CD4-positive, alpha-beta T cell (primary cell): ENCODE measurements at places on chromosomes 2 and 18.

DNA sequence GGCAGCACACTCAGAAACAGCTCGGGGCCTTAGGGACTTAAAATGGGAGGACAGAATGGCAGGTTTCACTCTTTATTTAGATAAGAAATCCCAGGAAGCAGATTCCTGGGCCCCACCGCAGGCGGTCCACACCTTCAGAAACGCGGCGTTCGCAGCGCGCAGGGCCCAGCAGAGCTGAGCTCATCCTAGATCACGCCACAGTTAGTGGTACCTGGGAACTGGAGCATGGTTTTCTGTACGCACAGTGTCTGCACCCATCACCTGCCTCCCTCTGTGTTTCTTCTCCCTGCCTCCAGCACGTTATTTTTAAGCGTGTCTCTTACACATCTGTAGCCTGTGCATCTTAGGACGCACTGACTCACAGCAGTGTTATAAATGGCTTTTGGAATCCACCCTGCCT lies 242.1 kb downstream of the ALPK2 start:
- DNase-seq = no peak

GRCh38 chr2:139790136-139790535 lies 1009.9 kb upstream of the NXPH2 start:
- DNase-seq = no peak

GRCh38 chr18:12929477-12930083 lies 18.2 kb upstream of the SEH1L start:
- DNase-seq = no peak

GRCh38 chr2:84697895-84698294 lies 181.6 kb downstream of the DNAH6 start:
- DNase-seq = no peak

GRCh38 chr2:133667085-133667484 lies 98.8 kb upstream of the NCKAP5 start:
- DNase-seq = no peak

DNA sequence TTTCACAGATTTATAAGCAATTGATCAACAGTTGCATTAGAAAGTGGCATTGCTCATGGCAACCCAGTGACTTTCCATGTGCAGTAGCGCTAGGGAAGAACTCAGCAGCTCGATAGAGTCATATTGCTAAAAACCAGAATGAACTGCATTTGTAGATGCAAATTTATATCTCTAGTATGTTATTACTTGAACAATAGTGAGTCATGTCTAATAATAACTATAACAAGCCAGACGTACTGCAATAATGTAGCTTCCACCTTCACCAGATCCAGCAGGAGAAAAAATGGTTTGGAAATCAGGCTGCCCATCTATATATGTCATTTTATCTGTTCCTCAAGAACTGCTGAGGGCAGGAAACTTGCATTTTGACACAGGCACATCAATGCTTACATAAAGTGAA lies 66.5 kb upstream of the FIGN start:
- DNase-seq = no peak

DNA sequence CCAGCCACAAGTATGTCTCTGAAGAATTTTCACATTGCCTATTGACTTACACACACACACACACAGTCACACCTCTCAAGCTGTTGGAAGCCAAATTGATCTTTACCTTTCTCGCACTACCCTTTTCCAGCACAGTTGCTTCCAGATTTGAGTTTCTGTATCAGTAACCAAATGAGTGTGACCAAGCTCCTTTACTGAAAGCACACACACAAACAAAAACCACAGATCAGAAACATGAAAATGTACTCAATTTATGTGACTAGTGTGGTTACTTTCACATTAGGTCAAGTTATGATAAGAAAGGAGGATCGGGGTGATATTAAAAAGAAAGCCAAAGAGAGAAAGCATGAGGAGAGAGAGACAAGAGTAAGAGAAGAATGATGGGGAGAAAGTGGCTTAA lies 993.9 kb upstream of the POU3F3 start:
- DNase-seq = no peak

- no peak for DNase-seq
Observed at GRCh38 chr2:25794544-25795276, 83.6 kb downstream of the ASXL2 start.

DNA sequence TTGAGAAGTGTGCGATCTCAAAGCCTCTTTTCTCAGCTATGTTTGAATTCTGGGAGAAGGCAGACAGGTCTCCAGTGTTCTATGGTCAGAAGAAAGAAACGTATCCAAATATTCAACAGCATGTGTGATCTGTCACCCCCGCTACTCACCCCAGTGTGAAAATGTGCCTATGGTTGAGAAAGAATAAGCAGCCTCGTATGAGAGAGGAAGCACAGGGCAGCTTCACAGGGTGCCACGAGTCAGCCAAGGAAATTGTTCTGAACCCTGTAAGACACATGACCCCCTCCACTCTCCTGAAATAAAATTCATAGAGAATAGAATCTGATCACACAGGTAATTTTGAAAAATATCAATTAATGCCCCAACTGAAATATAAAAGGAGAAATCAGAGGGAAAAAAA lies 8.0 kb upstream of the SF3B1 start:
- DNase-seq = no peak

- no peak for DNase-seq
Observed at GRCh38 chr2:171822525-171823322, 71.3 kb downstream of the SLC25A12 start.

- DNase-seq = no peak
Observed at GRCh38 chr2:15800495-15801329, 139.6 kb upstream of the MYCN start.

GRCh38 chr2:125004106-125004800 lies 979.2 kb downstream of the CNTNAP5 start:
- DNase-seq = no peak

GRCh38 chr2:168685600-168686451 lies 116.6 kb upstream of the NOSTRIN start:
- DNase-seq = no peak

DNA sequence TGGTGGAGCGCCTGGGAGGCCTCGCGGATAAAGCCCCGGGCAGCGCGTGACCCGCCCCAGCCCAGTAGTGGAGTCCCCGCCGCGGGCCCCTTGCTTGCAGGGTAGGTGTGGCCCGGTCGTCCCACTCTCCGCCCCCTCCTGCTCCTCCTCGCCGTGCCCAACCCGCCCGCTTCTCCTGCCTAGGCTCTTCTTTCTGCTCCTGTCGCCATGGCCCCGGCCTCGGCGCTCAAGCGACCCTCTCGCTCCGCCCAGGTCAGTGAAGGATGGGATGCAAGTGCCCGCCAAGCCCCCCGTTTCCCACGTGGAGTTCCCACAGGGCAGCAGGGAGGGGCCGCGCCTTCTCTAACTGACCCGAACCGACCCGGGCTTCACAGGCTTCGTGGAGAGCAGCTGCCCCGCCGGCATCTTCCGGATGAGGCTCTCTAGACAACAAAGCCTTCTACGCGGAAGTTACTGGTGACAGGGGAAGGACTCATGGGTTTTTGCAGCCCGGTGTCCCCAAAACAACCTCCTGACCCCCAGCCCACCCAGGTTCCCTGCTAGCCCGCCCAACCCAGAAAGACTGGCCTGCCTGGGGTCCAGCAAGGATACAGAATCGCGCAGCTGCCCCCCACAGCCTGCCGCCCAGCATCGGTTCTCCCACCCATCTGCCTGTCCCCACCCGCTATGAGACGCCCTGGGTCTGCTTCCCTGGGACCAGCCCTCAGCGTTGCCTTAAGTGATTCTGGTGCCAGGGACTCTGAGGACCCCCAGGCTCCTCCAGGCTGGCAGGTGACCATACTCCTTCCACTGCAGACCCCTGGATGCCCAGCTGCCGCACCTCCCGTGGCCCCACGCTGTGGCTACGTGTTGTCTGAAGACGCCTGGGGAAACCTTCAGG lies 32.8 kb downstream of the TTC32 start:
- DNase-seq = peak; percentile 75

GRCh38 chr2:222797261-222797660 lies 63.6 kb upstream of the ACSL3 start:
- no peak for DNase-seq

DNA sequence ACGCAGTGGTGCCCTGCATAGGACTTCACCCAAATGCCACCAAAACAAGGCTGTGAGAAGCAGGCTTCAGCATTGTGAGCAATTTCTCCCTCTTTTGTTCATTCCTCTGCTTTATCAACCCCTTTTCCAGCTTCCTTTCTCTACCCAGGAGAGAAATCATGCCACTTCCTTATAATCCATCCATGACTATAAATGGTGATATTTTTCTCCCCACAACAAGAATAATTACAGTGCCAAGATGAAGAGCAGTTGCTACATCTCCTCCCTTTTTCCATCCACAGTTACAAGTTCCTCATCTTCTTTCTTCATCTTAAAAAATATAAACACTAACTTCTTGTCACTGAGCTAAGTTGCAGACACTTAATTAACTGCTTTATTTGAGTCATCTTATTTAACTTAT lies 167.2 kb downstream of the ANTXR1 start:
- DNase-seq = no peak

GRCh38 chr2:67993329-67993728 lies 69.5 kb downstream of the C1D start:
- DNase-seq = no peak

DNA sequence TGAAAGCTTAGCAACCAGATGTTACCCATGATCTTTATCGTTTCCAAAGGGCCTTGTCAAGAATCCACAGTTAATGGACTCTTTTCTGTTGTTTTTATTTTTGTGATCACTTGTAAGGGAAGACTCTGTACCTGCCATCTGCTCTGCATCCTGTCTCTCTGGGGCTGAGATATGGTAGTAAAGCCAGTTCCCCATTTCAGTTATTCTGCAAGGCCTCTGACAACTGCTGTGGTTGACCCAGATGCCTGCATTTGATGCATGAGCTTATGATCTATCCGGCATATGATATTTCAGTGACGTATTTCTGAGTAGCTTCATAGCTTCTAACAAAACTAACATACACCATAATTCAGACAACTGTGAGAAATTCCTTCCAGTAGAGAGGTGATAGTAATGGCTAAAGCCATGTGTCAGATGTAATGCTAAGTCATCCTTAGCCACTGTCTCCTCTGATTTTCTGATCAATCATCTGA lies 105.1 kb downstream of the TPO start:
- DNase-seq = no peak

GRCh38 chr2:96336104-96336775 lies 674 bp downstream of the NCAPH start:
- no peak for DNase-seq

DNA sequence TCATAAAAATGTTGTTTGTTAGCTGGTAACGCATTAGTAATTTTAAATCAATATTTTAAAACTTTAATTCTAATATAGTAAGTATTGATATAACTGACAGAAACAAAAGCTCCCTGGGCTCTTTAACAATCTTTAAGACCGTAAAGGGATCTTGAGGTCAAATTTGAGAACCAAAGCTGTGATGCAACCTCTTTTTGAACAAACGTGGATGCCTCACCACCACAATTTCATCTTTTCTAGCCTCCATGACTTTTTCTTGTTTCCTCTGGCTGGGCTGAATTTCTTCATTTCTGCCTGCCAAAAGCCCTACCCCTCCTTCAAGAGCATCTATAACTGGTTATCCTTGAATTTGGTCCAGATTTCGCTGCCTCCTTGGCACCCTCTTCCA lies 563 bp upstream of the POLE4 start:
- no peak for DNase-seq

DNA sequence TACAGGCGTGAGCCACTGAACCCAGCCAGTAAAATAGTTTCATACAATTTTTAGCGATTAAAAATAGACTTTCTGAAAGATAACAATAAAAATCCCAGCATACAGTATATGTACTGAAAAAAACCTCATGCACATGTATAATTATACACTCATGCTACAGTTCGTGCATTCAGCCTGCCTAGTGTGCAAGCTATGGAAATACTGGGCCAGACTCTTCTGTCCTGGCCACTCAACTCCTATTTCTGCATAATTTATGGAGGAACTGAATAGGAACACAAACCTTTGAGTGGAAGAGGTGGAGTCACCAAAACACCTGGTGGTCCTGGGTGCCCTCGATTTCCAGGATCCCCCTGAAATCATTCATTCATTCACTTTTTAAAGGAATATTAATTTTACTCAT lies 64.7 kb downstream of the COL4A4 start:
- no peak for DNase-seq

GRCh38 chr2:220104871-220105351 lies 477.5 kb downstream of the SLC4A3 start:
- DNase-seq = no peak

DNA sequence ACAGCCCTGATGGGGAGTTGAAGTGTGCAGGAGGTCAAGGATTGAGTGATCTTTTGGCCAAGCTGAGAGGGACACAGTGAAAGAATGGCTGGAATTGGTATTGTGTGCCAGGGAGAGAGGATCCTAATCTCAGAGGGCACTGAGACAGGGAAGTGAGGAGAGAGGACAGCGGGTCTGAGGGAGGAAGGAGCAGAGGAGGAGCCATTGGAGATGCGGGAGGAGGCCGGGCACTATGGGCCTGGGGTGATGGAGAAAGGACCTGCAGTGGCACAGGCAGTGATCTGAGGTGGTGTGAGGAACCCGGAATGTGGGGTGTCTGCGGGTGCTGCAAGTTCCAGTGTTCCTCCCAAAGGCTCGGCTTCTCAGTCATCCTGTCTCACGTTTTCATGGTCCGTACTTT lies 26.8 kb downstream of the RNF144A start:
- no peak for DNase-seq
